Inflammatory macrophage (primary cell): ENCODE measurements at places on chromosomes 5 and 9.
A peak's percentile ranks its signal among the peaks of the same experiment; 100 is the strongest.

DNA sequence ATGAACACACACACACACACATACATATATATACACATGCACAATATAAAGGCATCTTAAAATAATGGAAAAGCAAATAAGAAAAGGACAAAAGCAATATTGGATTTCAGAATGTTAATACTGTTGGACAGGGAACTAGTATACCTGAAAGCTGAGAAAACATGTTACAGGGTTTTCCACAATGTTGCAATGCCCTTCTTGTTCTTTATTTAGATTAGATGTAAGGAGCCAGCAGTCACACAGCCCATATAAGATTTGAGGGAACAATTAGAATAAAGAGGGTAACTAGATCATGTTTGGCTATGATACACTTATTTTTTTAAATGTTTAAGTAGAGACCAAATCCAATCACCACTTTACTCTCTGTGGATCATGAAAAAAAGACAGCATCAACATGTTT, 61.7 kb downstream of the SH3TC2 start:
- DNase-seq: no peak

- DNase-seq: peak; percentile 61
These were observed 109.8 kb downstream of the SERINC5 start for GRCh38 chr5:80146046-80146445.

- DNase-seq: no peak
These were observed 26.7 kb downstream of the XRCC4 start for GRCh38 chr5:83104021-83104420.

GRCh38 chr5:134465816-134466240, 54.1 kb upstream of the CDKN2AIPNL start:
- DNase-seq: peak; percentile 74

DNA sequence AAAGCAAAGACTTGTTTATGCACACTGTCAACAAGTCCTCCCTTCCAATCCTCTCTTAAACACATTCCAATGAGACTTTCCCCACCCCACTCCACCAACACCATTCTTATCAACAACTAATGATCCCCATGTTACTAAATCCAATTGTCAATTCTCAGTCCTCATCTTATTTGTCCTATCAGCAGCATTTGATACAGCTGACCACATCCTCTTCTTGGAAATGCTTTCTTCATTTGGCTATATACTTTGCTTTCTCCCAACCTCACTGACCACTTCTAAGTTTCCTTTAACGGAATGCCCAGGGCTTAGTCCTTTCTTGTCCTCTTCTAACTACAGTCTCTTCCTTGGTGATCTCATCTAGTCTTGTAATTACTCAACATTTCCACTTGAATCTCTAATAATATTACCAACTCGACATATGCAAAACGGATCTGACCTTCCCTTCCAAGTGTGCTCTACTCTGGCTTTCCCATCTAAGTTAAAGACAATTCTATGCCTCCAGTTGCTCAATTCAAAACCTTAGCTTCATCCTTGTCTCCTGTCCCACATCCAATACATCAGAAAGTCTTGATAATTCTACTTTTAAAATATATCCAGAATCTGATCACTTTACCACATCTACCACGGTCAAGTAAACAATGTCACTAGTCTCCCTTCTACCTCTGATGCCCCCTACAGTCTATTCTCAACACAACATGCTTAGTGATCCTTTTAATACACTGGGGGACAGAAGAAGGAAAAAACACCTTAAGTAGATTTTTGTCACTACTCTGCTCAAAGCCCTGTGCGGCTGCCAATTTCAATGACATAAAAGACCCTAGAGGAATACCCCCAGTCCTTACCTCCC, 25.5 kb downstream of the AGTPBP1 start:
- peak; percentile 73 for DNase-seq

GRCh38 chr9:117412006-117412715, 2.7 kb downstream of the ASTN2 start:
- no peak for DNase-seq

GRCh38 chr9:16074963-16075362, 522.1 kb downstream of the CCDC171 start:
- DNase-seq: no peak

GRCh38 chr5:159362220-159362619, 31.9 kb upstream of the IL12B start:
- peak; percentile 97 for DNase-seq

DNA sequence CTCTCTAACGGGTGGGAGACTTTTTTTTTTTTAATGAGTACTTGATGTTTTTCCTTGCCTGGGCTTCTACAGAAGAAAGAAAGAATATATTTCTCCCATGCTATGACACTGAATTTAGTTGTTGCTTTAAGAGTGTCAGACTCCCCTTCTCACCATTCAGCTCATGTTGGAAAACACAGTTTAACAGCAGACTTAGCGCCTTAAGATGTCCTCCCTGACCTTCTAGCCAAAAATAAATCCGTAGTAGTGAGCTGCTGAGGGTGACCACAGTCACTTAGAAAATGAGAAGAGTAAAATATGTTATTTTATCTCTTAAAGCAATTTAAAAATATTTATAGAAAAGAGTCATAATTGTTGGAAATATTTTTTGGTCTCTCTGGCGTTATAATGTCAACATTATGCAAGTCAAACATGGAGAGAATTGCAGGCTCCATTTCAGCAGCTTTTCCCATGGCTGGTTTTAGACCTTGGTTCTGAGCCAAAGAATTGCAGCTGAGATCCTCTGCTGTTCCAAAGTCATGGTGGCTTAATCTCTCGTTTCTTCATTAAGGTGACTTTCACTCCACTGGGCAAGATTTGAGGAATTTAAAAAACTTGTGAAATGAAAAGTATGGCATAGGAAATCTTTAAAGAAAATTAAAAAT, 143.5 kb downstream of the GHR start:
- DNase-seq: no peak

DNA sequence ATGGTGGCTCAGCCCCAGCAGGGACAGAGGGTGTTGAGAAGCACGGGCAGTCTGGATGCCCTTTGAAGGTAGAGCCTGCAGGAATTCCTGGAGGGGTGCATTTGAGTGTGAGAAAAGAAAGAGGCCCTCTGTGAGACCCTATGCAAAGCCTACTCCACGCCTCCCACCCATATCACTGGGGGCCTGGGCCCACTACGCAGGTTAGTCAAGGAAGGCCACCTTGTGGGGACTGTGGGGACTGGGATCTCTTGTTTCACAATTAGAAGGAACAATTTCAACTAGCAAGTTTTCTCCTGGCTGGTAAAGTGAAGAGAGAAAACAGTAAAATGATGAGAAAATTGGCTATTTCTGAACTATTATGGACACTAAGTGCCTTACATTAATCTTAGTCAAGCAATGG, 486.2 kb upstream of the DAP start:
- no peak for DNase-seq

DNA sequence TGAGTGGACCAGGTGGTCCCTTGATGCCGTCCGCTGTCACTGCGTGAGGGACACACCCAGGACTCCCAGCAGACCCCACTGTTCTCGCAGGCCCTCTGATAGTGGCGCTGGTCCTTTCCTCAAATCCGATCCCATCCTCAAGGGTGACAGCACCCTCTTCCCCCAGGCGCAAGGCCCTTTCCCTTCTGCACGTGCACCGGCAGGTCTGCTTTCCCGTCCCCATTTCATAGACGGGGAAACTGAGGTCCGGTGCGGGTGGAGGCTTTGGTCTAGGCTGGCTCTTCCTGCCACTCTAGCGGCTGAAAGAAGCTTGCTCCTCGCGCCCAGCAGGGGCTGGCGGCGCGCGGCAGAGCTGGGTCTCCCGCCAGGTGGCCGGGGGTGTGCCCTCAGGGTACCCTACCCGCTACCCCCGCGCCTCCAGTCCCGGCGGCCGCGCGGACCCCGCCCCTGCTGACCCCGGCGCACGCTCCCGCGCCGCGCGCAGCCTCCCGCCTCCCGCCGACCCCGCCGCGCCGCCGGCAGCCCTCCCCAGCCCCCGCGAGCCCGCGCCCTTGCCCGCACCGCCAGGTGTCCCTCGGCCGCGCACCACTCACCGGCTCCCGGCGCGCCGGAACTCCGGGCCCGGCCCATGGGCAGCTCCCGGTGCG, 453 bp downstream of the RASGEF1C start:
- peak; percentile 4 for DNase-seq

GRCh38 chr5:55062039-55062779, 38.2 kb downstream of the GZMK start:
- no peak for DNase-seq
